ENCODE measurements at places on chromosomes 5 and 9.

GRCh38 chr5:141814064-141814964, 63.9 kb downstream of the PCDH1 start:
- peak; percentile 86 for DNase-seq

GRCh38 chr9:96649620-96650324, 5.3 kb downstream of the PRXL2C start:
- DNase-seq = no peak

DNA sequence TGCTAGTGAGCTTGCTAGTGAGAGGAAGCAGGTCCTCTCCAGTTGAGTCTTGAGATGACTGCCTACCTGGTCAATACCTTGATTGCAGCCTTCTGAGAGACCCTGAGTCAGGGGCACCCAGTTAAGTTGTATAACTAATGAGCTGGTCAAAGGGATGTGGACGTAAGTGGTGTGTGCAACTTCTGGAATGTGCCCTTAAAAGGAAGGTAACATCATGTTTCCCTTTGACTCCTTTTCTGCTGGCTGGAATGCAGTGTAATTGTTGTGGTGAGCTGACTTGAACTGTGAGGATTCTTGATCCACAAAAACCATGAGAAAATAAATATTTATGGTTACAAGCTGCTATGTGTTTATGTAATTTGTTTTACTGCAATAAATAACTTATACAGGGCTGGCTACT, 2.4 kb upstream of the SNX2 start:
- no peak for DNase-seq

DNA sequence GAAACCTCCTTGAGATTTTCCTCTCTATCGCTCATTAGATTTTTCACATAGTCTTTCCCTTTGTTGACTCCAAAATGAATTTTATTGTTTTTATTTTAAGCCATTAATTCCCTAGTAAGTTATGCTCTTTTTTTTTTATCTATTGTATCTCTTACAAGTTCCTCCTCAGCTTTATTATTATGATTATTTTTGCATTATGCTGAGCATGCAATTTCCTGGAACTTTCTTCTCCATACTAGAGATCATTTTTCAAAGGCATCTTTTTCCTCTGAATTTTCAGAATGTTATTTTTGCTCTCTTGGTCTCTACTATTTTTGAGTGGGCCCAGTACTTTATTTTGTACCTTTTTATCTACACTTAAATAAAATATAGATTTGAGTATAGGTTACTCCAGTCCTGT, 376.6 kb upstream of the SEMA6A start:
- DNase-seq = no peak

DNA sequence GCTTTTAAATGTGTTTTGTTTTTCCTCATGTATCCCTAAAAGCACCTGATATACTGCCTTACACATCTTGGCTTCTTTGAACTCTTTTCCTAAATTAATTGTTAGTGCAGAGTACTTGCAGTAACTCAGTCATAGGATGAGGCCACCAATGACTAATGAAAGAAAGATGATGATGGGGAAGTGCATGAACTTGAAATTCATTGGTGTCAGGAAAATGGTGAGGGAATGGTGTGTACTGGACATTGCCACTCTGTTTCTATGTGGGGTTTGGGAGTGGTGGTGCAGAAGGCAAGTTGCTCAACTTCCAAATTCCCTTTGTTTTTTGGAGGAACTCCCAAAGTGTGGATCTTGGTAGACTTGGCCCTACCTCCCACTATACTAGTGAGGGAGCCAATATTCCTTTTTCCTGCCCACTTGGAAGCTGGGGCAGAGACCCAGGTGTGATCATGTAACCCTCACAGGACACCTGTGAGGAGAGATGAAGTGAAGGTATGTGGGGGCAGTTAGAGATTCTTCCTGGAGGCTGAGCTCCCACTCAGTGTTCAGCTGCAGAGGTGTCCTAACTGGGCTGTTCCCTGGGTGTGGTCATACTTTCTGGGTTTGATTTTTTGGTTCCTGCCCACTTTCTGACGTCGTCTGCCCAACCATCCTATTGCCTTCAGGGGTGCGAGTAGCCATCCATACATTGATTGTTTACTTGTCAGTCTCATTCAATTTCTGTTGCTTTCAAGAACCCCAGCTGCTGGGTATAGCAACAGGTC, 298.5 kb downstream of the MAST4 start:
- no peak for DNase-seq

GRCh38 chr5:58334035-58334434, 125.9 kb downstream of the PLK2 start:
- DNase-seq = no peak

DNA sequence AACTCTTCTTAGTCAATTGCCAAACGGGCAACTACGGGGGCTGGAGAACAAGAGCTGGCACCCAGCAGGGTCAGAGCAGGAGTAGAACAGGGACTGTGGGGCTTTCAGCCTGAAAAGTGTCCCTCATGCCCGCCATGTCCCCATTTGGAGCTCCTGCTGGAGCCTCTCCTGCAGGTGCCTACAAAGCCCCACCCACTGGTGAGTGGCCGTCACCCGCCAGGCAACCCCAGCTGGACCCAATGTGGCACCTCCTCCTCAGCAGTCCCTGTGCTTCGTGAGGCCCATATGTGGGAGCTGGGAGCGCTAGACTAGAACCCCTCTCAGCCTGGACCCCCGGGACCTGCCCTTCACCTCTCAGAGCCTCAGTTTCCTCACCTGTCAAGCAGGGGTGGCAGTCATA, 40.9 kb downstream of the VAV2 start:
- no peak for DNase-seq

GRCh38 chr5:107074996-107075395, 595.7 kb downstream of the EFNA5 start:
- DNase-seq = no peak

GRCh38 chr5:140833993-140834392, at the start of gene PCDHA7:
Gene PCDHA7 (plus strand): TSS chr5:140834269. CDS start chr5:140834384, 115 bp downstream.
- DNase-seq = peak; percentile 79

GRCh38 chr5:16957304-16958196, 21.5 kb upstream of the MYO10 start:
- DNase-seq = no peak

DNA sequence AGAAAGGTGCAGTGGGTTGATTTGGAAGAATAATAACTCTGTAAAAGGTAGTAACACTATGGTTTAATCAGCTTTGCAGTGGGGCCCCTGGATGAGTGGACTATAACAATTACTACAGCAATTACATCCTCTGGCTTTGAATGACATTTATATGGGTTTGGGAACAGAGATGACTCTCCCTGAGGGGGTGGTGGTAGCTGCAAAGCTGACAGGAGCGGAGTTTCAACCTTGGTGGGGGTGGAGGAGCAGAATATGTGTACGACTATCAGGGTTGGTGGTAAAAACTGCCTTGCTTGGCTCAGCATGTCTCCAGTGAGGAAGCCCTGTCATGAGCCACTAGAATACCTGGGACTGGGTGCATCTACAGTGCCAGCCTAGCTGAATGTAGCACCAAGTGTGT, 28.3 kb upstream of the NR3C1 start:
- DNase-seq = no peak

DNA sequence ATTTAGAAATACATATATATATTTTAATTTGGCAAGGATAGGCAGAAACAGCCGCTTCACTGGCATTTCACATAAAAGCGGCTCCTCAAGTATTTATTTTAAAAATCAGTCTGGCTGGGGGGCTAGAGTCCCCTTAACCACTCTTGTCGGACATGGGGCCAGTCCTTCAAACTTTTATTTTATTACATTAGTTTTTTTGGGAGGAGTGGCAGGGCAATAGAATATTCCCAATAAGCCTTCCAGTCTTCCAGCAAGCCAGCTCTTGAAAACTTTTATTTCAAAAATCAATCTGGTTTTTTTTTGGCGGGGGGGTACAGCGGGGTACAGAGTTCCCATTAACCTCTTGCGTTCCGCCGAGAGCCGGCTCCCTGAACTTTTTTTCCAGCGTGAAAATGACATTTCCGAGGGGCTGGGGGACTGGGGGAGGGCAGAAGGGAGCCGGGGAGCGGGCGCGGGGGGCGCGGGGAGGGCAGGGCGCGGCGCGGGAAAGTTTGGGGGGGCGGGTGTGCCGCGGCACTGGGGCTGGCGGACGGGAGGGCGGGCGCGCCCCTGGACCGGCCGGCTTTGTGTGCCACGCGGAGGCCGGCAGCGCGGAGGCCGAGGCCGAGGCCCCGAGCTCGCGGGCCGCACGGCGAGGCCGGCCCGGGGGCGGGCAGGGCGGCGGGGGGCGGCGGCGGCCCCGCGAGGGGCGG, 504 bp upstream of the ZNF618 start:
- peak; percentile 59 for DNase-seq

DNA sequence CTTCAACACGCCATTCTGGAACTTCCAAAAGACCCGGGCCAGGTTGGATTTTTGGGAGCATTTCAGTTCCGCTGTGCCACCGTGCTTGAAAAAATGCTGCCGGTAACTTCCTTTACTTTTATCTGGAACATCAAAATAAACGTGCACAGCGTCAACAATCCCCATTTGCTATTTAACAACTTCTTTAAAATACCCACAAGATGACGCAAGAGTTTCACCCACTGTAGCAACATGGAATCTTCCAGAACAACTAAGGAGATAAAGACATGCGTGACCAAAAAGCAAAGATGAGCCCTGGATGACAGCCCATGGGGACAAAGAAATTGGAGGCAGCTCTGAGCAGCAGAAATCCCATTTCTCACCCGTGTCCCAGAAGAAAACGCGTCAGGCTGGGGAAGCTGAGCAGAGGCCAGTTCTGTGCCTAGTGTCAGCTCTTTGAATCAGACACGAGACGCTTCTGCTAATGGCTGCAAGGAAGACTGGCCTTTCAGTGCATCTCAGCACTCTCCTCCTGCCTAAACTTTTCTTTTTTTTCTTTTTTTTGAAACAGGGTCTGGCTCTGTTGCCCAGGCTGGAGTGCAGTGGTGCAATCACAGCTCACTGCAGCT, 61.3 kb downstream of the SECISBP2 start:
- DNase-seq = no peak

DNA sequence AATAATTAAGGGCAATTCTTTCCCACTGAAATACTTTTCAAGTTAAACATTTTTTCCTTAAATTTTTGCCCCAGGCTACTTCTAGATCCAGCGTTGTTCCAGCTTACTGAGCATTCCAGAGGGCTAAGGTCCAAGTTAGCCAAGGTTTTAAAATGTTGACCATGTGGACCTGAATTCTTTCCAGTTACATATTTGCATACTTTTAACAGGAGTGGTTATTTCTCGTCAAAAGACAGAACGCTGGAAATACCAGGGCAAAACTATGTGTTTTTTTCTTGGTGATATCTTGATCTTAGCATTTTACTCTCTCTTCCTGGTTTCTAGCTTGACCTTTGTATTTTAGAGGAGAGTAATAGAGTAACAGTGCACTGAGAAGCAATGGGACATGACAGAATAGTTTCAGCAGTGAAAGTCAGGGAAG, 32.8 kb downstream of the TMC1 start:
- no peak for DNase-seq

DNA sequence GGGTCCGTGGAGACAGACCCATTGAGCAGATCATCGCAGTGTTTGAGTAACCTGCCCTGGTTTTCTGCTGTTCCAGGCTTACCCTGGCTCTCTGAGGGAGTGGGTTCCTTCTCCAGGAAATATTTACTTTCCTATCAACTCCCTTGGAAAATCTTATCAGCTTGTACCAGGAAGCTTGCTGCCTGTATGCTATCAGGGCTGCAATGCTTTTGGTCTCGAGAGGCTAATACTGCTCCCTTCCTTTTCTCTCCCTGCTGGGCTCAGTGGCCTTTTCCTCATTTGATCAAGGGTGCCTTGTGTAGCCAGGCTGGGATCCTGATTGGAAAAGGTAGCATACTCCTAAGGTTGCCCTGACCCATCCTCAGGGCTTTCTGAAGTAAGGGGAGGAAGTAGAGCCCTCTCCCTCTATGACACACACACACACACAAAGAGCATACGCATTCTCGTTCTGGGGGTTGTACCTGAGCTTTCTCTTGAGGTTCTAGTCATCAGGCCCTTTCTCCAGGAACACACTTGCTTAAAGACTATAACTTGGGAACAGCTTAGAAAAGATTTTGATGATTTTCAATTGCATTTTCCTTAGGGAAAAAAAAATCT, 41.6 kb downstream of the CYSTM1 start:
- no peak for DNase-seq

DNA sequence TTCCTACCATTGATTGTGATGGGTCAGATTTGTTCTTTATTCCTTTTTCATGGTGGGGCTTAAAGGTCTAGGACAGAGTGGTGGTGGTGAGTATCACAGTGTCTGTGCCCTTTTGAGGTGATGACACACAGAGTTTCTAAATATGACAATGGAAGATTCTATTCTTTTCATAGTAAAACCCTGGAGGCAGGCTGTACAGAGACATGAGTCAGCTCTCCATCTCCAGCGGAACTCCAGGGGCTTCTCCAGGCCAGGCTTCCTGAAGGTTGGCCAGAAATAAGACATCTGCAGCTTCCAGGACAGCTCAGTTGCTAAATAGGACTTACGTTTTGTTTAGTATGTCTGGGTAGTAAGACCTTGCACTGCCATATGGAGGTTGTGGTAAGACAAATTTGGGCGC, 229.5 kb downstream of the CD180 start:
- DNase-seq = no peak

GRCh38 chr9:20015427-20015931, 226.6 kb upstream of the SLC24A2 start:
- peak; percentile 35 for DNase-seq

GRCh38 chr5:173925449-173926071, 37.4 kb downstream of the CPEB4 start:
- DNase-seq = peak; percentile 60

DNA sequence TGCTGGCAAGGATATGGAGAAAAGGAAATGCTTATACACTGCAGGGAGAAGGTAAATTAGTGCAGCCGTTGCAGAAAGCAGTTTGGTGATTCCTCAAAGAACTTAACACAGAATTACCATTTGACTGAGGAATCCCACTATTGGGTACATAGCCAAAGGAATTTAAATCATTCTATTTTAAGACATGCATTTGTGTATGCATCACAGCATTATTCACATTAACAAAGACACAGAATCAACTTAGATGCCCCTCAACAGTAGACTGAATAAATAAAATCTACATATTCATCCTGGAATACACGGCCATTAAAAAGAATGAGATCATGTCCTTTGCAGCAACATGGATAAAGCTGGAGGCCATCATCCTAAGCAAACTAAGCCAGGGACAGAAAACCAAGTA, 510.1 kb upstream of the CDH9 start:
- no peak for DNase-seq

- no peak for DNase-seq
Observed at GRCh38 chr5:125501396-125501795, 755.0 kb upstream of the ZNF608 start.

DNA sequence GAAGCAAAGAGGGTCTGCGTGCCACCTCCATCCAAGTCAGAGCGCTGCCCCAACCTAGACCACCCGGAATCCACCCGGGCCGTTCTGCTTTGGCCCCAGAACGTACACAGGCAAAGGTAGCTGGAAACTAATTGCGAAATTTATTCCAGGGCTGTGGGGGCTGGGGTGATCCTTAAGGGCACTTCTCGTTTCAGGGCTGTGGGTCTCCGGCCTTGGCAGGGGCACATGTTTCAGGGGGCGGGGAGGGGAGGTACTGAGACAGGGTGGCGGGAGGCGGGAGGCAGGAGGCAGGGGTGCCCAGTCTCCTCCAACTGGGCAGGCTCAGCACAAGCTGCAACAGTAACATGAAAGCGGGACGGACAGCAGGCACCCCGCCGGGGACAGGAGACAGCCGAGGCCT, 26.1 kb downstream of the NR5A1 start:
- no peak for DNase-seq

GRCh38 chr5:147661541-147661940, 121.0 kb downstream of the JAKMIP2 start:
- DNase-seq = no peak

Data from DMS53 (cell line).